Glutamatergic neuron (in vitro differentiated cells): ENCODE measurements at places on chromosomes 3 and 15. TPM values are rescaled to one million over a fixed set of nuclear protein-coding genes. Genes with fewer than 3 reads are reported as not detected.
A peak's percentile ranks its signal among the peaks of the same experiment; 100 is the strongest.

DNA sequence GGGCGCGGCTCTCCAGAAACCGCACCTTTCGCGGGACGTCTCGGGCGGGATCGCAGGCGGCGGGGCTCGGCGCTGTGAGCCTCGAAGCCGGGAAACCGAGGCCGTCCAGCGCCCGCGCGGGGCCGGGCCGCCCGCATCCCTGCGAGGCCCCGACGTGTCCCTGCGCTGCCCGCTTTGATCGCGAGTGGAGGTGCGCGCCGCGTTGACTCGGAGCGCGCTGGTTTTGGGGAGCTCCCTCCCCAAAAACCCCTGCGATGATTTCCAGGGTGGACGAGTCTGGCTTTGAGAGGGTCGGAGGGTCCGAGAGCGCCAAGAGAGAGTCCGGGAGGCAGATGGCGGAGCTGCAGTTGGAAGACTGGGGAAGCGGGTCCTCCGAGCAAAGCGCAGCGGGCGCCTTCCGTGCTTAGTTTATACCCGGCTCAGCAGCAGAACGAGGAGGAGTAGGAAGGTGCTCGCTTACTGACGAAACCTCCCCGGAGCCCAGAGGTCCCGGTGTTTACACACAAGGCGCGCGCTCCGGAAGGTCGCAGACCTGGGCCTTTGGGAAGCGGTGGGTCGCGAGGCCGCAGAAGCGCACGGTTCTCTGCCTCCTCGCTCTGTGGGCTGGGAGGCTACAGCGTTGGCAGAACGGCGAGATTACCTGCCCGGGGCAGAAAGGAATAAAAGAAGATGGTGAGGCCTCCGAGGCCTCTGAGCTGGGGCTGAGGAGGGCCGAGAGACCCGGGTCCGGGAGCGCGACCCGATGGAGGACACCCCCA, 687 bp downstream of the ALDH1A3 start:
- no peaks in the 10 kb centered on the region for H3K4me1 ChIP-seq
- no peak overlapping the region for H3K27ac ChIP-seq
- H3K27me3 ChIP-seq: peaks cover 21% of the 10 kb centered on the region
- DNase-seq: peak; percentile 40

DNA sequence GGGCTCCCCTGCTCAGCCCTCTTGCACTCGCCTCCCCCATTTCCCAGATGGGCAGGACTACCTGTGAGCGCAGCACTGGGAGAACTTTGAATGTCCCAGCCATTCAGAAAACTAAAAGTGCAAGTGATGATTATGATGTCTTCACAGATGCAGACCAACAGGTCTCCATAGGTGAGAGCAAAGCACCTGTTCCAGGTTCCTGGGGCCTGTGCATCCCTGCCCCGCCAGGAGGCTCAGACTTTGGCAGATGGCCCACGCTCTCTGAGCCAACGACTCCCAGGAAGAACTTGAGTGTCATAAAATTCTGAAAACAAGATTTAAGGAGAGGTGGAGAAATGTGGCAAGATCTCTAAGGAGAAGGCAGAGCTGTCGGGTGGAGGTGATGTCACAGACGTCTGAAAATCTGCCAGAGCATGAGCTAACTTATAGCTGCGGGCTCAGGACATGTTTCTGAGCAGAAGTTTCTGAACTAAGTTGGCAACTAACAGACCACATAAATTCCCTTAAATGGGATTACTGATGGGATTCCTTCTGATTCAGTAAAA, 110.8 kb upstream of the IGF1R start:
- H3K36me3 ChIP-seq: no peaks in the 10 kb centered on the region
- no peak overlapping the region for H3K4me3 ChIP-seq
- H3K27me3 ChIP-seq: peaks cover 2% of the 10 kb centered on the region

DNA sequence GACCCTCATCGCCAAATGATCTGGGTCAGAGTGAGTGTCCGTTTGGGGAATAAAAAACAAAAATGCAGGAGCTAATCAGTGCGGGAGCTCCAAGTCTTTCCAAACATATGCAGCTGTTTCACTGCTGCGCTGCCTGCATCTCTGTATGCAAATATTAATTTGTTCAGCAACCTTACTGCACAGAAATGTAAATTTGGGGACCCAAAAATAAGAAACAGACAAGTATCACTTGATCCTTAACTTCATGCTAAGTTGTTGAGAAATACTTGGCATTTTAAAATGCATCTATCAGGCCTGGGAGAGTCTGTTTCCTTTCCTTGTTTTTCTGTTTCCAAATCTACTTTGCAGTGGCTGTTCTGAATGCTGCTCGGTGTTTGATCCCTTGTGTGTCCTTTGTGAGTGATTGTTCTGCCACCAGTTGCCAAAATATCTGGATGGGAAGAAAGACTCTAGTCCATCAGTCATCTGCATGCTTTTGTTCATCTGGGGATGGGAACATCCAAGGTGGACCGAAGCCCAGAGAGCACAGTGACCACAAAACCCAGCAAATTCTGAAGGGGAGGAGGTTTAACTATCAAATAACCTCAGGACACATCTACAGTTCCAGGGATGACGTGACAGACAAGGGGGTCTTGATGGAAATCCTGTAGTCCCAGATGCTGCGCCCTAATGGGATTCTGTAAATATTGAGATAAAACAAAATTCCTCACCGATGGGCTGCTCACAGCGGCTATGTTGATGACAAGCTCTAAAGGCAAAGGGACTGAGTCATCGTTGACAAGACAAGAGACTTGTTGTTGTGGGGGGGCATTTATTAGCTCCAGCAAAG, 199.5 kb upstream of the WNT5A start:
- no peak overlapping the region for H3K27ac ChIP-seq
- no peaks in the 10 kb centered on the region for H3K36me3 ChIP-seq
- DNase-seq: no peak
- no peaks in the 10 kb centered on the region for H3K27me3 ChIP-seq
- H3K4me3 ChIP-seq: no peak overlapping the region

RPL4 gene
- total RNA-seq: 1,679 TPM

DNA sequence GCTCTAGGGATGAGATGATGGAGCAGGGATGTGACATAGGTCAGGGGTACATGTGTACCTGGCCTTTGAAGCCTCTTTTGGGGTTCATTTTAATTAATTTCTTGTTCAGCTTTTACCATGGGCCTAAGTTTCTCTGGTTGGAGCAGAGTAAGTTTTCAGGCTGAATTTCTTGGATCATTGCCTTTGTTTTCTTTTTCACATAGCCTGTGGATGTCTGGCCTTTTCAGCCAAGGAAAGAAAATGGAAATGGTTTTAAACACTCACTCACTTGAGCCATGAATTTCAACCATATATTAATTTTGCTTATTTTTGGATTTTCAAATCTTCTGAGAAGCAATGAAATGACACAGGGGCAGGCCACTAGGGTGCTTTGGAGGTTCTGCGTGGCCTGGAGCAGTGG, 30.2 kb downstream of the CACNA1D start:
- no peaks in the 10 kb centered on the region for H3K36me3 ChIP-seq
- H3K27me3 ChIP-seq: peaks cover 2% of the 10 kb centered on the region
- H3K4me1 ChIP-seq: peaks cover 4% of the 10 kb centered on the region
- H3K4me3 ChIP-seq: no peak overlapping the region
